Eye (tissue), 1 donor: ENCODE measurements at places on chromosomes 6 and 20.
A peak's percentile ranks its signal among the peaks of the same experiment; 100 is the strongest.

GRCh38 chr6:148625609-148626008 is 121.2 kb upstream of the UST start:
- DNase-seq = no peak

GRCh38 chr6:138240476-138241245 is 22.4 kb upstream of the PBOV1 start:
- DNase-seq = peak; percentile 69

DNA sequence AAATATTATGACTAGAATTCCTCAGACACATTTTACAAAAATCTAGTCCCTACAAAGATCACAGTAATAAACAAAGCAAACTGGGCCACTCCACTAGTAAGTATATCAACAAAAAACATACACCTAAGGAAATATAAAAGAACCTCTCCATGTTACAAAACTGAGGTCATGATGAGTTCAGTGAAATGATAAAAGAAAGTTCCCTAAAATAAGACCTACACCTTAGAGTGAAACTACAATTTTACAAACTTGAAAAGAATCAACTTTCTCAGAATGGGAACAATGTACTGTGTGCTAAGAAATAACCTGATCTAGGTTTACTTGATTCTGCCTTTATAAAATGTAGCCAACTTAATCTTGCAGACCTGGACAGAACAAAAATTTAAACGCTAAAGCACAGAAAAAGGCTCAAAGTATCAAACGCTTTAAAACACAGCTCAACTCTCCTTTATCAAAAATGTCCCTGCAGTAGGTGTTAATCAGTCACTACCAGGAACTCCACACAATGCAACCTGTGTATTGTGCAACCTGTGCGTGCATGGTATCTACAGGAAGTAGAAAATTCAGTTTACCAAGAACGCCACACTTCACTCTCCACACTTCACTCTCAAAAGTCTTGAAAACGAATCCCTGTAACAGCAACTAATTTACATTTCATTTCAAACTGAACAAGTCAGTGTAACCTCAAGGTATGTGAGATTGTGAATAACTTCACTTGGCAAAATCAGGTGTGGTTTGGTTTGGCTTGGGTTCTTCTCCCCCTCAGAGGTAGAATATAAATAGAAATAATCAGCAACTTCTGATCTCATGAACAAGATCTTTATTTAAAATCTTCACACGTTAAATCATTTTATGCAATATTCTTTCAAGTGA is 1.8 kb downstream of the RALGAPA2 start:
- DNase-seq = no peak

DNA sequence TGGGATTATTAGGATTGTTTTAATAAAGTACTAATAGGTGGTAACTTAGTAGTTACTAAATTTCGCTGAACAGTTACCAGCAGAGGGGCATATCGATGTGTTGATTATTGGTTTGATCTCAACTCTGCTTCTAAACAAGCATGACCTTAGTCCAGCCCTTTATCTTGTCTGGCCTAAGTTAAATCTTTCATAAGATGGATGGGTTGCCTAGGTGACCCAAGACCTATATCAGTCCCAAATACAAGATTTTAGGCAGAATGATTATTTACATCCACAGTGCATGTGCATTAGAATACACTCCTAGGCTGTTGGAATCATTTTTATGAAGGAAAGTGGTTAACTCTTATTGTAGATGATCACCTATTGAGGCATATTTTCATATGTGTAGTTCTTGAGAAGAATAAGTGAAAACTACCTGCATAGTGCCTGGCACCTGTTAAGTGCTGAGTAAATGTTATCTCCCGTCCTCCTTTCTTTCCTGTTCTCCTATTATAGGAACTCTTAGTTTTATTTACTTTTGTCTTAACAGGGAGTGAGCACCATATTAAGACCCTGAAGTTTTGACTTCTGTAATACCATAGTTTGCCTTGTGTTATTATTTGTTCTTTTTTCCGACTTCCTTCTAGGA is 1.1 kb downstream of the HSF2 start:
- peak; percentile 24 for DNase-seq

DNA sequence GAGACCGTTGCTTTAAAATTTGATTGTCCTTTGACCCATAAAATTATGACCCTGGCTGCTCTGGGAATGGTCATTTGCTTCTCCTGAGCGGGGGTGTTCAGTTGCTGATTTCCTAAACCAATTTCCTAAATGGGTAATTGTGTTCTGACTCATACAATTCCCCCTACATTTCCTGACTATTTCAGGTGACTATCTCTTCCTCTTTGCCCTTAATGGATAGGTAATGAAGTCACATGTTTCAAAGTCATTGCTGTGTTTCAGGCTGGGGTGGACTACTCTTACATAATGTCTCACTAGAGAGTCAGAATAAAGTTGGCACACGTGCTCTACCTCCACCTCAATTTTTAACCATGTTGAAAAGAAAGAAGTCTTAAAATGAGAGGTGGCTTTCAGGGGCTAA is 109.8 kb downstream of the DOK5 start:
- no peak for DNase-seq

- peak; percentile 38 for DNase-seq
These were observed 70.8 kb upstream of the AKIRIN2 start for GRCh38 chr6:87772597-87773530.

- DNase-seq = no peak
These were observed at the start of gene GHRH for GRCh38 chr20:37261714-37262113. Gene GHRH (minus strand): TSS chr20:37261814. CDS start chr20:37256889, 4,925 bp downstream.

GRCh38 chr20:7924692-7925091 is 15.6 kb downstream of the HAO1 start:
- DNase-seq = peak; percentile 23

DNA sequence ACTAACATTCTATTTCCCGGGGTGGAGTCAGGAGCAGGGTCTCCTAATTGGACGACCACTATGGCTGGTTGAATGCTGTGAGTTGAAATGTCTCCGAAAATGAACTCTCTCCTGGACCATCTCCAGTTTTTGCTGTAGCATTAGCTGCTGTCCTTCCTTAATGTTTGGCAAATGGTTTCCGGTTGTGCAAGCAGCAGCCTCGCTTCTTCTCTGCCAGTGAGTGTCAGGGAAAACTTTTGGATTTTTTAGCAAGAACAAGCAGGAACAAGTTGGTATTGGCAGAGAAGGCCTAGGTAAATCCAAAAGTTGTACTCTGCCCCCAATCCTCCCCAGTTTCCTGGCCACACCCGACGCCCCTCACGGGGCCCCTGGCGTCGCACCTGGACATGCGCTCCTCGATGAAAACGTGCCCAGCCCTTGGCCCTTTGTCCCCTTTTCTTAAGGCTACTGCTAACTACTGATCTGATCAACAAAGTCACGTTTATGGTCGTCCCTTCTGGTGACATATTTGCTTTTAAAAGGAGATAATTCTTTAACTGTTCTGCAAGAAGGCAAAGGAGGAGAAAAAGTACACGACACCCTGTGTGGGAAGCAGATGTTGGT is 103.2 kb downstream of the ARMC2 start:
- DNase-seq = no peak

DNA sequence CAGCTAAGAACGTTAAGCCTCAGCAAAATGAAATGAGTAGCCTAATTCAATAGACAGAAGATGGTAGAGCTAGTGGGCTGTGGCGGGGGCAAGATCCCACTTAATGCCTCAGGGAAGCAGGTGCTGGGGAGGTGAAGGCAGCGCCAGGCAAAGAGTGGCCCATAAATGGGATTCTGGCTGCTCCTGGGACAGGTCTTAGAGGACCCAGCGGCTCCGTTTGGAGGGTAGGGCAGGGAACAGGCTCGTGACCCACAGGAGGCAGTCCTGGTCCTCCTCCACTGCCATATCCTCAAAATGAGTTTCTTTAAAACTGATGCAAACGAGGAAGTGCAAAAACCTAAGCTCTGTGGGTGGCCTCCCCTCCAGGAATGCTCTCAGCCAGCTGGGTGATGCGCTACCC is 32.7 kb downstream of the SAYSD1 start:
- no peak for DNase-seq

- no peak for DNase-seq
These were observed 13.1 kb downstream of the ZNF341 start for GRCh38 chr20:33744773-33745385.

DNA sequence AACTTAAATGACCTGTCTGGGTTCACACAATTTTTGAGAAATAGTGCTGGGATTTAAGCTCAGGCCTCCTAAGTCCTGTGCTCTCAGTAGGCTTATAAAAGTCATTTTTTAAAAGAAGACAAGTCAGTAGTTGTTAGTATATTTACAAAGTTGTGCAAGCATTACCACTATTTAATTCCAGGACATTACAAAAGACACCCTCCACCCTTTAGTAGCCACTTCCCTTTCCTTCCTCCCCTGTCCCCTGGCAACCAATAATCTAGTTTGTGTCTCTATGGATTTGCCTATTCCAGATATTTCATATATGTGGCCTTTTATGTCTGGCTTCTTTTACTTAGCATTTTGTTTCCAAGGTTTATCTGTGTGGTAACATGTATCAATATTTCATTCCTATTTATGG is 37.6 kb downstream of the HMGN3 start:
- DNase-seq = no peak

- DNase-seq = peak; percentile 84
These were observed 169.4 kb downstream of the TAF4 start for GRCh38 chr20:61896058-61896961.
